NCI-H2081 (cell line): ENCODE measurements at places on chromosomes 7 and 10.

- no peak for DNase-seq
These were observed 135.3 kb upstream of the FAM3C start for GRCh38 chr7:121531175-121532070.

DNA sequence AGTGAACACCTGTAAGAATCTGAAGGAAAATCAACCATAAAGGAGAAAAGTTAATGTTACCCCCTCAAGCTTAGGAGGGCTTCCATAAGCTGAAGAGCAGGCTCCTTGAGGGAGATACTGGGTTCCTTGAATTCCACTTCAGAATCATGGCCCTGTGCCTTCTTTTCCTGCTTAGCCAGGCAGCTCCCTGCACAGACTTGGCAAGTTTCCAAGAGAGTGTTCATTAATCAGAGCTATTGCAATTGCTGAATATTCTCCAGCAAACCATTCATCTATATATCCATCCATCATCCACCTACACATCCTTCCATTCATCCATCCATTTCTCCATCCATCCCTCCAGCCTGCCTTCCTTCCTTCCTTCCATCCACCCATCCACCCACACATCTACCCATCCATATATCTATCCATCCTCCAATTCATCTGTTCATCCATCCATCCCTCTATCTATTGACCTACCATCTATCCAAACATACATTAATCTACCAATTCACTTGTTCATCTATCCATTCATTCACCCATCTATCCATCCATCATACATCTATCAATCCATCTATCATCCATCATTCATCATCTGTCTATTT, 574.4 kb downstream of the PTPRN2 start:
- DNase-seq: no peak

- no peak for DNase-seq
These were observed 206.6 kb upstream of the GPR26 start for GRCh38 chr10:123459371-123460091.

DNA sequence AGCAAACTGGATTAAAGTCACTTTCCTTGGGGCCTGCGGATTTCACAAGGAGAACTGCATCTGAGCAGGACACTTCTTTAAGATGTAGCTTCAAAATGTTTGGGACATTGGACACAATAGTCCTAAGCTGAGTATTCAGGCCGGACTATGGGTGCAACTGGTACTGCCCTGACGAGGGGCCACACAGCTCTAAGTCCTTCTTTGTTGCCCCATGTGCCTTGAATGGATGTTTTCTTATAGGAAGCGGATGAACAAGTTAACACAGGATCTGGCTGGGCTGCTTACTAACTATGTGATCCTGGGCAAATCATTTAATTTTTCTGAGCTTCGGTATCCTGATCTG, 147.8 kb upstream of the KLF14 start:
- no peak for DNase-seq

DNA sequence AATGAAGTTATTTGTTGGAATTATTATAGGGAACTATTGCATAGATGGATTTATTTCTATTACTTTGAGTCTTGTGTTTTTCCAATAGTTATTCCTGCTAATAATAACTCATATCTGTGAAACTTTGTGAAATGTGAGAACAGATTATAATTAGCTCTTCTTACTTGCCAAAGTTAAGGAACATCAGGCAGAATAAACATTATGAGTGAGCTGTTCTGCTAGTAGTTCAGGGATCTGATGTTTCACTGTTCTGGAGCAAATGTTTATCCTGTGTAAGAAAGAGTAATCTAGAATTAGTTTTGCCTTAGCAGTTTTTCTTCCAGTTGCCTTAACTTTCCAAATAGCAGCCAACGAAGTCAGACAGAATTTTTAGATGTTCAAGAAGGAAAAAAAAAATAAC, 245.2 kb upstream of the PLXDC2 start:
- DNase-seq: no peak

GRCh38 chr10:86188796-86189558, 177.6 kb downstream of the GRID1 start:
- no peak for DNase-seq

DNA sequence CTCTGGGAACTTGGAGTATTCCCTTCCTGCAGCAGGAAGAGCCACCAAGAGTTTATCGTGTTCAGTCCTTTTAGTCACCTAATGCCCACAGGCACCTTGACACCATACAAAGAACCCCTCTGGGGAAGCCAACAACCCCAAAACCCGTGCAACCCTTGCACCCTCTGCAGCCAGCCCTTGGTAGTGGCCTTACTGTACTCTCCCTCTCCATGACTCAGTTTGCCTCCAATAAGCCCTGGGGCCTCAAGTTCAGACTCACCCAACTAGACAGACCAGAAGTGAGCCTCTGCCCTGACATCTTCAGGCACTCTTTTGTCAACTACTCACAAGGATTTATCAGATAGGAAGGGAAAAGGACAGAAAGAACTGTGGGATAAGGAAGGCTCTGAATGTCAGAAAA, 30.9 kb downstream of the KCNMA1 start:
- DNase-seq: no peak

DNA sequence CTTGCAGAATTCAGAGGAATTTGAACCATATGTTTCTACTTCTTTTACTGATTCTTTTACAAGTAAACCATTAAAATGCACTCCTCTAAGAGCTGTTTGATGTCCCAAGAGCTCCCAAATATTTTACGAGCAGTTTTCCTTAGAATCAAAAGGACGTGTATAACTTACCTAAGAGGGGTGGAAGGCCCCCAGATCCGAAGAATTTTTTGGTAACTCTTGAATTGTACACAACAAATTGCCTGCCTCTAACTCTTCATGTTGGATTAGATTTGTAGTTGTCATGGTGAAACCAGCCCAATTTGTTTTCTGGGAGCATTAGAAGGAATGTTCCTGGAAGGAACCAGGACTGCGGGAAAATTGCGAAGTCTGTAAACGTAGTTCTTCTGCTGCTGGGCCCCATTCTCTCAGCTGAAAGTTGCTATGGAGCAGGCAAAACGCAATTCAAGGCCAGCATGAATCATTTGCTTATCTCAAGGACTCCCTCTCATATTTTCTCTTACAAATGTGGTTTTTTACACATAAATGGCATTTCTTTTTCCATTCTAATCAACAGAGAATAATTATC, 124.8 kb upstream of the TMEM72 start:
- DNase-seq: no peak

GRCh38 chr7:132080467-132080866, 495.8 kb downstream of the PLXNA4 start:
- DNase-seq: no peak

GRCh38 chr10:114648368-114648767, 9.7 kb downstream of the ABLIM1 start:
- DNase-seq: no peak

DNA sequence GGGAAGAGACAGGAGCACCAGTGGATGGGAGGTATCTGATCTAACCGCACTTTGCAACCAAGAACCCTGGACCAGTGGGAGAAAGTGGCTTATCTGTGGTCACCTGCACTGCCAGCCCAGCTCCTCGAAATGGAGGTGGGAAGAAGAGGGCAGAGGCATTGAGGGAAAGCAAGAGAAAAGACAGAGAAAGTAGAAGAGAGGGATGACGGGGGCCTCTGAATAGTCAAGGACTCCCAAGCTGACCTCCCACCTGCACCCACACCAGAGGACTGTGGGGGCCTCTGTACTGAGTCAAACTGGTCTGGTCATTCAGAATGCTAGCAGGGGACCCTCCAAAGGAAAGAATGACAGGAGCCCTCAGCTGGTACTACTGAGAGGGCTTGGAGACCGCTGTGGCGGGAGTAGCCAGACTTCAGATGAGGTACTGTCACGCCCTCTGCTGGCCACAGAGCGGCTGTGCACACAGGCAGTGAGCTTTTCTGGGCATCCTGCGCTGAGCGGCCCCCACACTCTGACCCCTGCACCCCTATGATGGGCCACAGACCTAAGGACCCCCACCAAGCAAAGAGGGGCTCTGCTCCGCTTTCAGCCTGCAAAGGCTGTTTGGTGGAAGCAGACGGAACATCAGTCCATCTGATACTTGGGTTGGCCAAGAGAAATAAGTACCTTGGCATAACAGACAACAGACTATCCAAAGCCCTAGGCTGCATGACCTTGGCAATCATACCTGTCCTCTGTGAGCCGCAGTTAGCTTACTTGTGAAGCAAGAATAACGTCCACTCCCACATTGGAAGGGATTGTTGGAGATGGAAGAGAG, 112.9 kb downstream of the COL13A1 start:
- DNase-seq: peak; percentile 27

DNA sequence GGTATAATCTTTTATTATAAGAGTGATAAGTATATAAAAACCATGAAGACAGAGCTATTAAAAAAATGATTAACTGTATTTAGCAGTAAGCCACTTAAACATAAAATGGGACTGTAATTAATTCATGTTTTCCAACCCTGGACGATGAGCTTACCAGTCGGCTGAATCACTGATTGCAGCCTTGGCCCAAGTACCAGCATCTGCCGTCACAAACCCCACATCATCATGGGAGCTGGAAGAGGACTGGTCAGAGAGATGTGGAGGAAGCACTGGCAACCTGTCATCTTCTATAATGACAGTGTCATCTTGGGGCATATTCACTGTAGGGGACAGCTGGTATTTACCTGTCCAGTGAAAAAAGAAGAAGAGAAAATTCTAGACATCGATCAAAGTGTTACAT, 473.6 kb downstream of the PARD3 start:
- peak; percentile 53 for DNase-seq

DNA sequence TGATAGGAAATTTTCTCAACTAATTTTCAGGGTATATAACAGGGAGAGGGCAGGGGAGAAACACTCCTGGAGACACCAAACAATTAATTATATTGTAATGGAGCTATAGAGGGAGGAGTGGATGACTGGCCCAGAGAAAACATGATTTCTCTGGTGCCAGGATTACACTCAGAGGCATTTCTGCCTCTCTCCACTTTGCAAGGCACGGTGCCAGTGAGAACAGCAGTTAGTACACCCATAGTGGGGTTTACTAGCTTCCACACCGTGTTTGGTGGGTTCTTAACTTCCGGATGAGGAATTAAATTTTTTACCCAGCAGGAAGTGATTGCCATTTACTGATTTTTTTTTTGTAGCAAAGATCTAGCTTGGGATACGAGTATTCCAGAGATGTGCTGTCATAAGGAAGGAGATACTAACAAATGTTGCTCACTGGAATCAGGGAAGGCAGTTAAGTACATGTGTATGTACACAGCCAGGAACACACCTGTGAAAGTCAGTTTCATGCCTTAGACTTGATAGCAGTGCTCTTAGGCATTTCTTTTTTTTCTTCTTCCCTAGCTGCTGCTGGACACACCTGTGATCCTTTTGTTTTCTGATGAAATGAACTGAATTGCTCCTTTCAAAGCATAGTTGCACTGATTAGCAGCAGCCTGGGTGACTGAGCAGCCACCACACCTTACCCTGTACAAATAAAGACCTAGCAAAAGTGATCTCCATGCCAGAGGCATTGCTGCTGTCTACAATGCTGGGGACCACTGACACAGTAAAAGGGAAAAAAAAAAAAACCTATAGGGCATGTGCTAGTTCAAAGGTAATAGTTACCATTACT, 58.1 kb downstream of the POLL start:
- DNase-seq: peak; percentile 15

GRCh38 chr10:29329420-29329819, 40.5 kb downstream of the LYZL1 start:
- no peak for DNase-seq

DNA sequence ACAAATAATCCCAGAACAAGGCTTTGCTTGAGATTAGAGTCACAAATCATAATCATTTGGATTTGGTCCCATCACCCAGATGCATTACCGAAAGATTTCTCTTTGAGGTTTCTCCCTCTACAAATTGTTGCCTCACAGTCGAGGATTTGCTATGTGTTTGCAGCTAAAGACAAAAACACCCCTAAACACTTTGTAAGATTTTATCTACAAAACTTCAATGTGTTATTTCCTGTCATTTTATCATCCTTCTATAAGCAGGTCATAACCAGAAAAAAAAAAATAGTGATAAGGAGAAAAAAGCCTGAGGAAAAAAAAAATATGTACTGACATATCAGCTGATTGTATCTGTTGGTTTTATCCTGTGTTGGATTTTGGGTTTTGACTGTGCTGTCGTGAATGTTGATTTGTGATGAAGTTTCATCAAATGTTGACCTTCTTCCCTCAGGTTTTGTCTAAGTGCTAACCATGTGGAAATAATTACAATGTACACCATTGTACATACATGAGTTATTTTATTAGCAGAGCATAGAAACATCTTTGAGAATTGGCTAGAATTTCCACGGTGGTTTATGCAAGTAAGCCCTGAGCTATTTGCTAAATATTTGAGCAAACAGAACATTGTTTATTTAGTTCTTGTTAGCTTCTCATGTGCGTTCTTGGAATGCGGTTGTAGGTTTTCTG, 274.4 kb downstream of the NEBL start:
- peak; percentile 20 for DNase-seq

GRCh38 chr10:84563355-84563754, 235.0 kb downstream of the CCSER2 start:
- DNase-seq: peak; percentile 84

DNA sequence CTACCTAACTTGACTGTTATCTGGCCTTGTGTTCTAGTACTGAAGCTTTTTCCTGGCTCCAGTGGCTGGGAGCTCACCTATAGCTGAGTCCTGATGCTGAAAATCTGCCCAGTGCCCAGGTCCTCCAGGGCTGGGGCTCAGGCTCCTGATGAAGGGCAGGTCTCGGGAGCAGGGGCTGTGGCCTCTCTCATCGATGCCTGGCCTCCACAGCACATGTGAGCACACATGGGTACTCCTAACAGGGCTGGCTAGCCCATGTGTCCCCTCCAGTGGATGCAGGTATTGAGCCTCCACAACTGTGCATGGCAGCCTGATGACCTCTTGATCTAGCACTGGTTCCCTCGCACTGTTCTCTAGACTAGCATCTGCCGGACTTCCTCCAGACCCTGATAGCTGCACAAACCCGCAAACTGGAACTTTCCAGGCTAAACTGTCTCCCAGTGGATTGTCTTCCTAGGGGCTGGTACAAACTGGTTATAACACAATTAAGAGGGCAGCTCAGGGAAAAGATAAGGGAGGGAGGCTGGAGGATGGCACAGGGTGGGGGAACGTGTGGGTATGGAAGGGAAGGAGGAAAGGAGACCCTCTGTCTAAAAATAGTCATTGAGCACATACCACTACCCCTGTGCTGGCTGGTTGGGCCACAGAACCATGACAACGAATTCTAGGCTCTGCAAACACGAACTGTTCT, 35.1 kb downstream of the PLAC9 start:
- DNase-seq: no peak

GRCh38 chr7:86991771-86992191, 67.7 kb downstream of the ELAPOR2 start:
- peak; percentile 36 for DNase-seq

GRCh38 chr7:5425507-5426225, 2.0 kb upstream of the TNRC18 start:
- peak; percentile 91 for DNase-seq

- no peak for DNase-seq
These were observed 825 bp downstream of the ADRB1 start for GRCh38 chr10:114044247-114045135.

DNA sequence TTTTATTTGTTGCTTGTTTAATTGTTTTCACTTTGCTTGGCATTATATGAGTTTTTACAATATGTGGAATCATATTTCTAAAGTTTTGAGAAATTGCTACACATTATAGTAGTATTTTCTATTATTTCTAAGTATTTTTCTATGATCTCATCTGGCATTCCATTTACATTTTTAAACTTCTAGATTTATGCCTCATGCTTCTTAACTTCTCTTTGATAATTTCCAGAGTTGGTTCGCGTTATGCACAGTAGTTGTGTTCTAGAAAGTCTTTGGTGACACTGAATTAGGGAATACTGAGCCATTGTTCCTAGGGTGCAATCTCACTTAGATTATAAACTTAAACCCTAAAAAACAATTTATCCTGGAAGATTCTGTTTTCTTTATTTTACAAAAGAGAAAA, 129.2 kb downstream of the GNAI1 start:
- no peak for DNase-seq
